ENCODE measurements at places on chromosomes 11 and 22.
A peak's percentile ranks its signal among the peaks of the same experiment; 100 is the strongest.

DNA sequence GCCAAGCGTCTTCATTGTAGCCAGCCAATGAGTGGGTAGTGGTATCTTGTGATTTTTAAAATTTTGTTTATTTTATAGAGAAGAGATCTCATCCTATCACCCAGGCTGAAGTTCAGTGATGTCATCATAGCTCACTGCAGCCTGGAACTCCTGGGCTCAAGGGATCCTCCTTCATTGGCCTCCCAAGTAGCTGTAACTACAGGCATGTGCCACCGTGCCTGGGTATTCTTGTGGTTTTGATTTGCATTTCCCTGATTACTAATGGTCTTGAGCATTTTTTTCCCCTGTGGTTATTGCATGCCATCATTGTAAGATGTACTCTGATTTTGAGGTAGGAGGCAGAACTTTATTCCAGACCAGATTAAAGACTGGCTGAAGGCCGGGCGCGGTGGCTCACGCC, 2.4 kb upstream of the DENND6B start:
- DNase-seq, result no peak

DNA sequence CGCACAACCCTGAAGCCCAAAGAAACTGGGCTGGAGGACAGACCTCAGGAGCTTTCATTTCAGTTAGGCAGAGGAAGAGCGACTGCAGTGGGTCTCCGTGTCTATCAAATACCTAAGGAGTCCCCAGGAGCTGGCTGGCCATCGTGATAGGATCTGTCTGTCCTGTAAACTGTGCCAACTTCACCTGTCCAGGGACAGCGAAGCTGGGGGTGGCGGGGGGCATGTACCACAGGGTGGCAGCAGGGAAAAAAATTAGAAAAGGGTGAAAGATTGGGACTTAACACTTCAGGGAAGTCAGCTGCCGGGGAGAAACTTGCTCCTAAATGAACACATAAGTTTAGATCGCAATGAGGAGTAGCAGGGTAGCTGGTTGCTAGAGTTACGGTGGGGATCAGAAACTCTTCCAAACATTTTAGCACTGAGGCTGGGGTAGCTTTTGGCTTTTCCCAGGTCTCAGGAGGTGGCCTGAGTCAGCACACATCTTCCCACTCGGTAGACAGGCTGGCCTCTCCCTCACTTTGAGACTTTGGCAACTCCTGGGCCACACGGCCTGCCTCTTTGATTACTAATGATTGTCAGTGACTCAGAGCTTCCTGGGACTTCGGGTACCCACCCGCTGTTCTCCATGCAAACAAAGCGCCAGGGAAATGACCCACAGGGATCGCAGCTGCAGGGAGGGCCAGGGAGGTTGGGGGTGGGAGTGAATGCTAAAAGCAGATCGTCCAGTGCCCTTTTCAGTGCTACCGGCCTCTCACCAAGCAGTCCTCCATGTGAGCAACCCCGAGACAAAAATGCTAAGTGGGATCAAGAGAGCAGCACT, 2.9 kb upstream of the MTFP1 start:
- peak; percentile 77 for DNase-seq

GRCh38 chr11:116901211-116901610, 63.8 kb upstream of the APOA1 start:
- DNase-seq, result peak; percentile 54

GRCh38 chr11:71543866-71544265, 4.4 kb upstream of the KRTAP5-9 start:
- peak; percentile 61 for DNase-seq

- no peak for DNase-seq
Observed at GRCh38 chr11:87743007-87743406, 432.2 kb downstream of the RAB38 start.

- DNase-seq, result no peak
Observed at GRCh38 chr11:26268980-26269660, 62.8 kb upstream of the ANO3 start.

GRCh38 chr22:42693763-42694683, 26.6 kb downstream of the A4GALT start:
- DNase-seq, result no peak

GRCh38 chr11:77705195-77705875, 67.7 kb upstream of the CLNS1A start:
- DNase-seq, result no peak

GRCh38 chr11:40241524-40242051, 1217.9 kb downstream of the LRRC4C start:
- no peak for DNase-seq

DNA sequence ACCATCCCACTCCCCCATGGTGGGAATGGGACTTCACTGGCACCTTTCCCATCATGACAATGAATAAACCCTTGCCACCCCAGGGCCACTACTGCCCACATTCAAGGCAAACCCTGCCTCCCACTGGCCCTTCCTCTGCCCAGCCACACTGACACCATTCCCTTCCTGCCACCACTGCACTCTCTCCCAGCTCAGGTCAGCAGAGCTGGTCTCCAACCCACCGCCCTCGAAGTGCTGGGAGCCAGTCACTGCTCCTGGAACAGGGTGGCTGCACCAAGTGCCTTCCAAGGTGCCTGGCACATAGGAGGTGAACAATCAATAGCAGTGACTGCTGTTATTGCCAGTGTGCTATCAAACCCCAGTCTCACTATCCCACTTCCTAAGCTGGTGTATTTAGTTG, 27.1 kb downstream of the PRDM10 start:
- DNase-seq, result no peak

- DNase-seq, result no peak
Observed at GRCh38 chr11:116314006-116314405, 458.8 kb downstream of the BUD13 start.

GRCh38 chr22:41564563-41564962, 3.8 kb downstream of the CSDC2 start:
- no peak for DNase-seq

DNA sequence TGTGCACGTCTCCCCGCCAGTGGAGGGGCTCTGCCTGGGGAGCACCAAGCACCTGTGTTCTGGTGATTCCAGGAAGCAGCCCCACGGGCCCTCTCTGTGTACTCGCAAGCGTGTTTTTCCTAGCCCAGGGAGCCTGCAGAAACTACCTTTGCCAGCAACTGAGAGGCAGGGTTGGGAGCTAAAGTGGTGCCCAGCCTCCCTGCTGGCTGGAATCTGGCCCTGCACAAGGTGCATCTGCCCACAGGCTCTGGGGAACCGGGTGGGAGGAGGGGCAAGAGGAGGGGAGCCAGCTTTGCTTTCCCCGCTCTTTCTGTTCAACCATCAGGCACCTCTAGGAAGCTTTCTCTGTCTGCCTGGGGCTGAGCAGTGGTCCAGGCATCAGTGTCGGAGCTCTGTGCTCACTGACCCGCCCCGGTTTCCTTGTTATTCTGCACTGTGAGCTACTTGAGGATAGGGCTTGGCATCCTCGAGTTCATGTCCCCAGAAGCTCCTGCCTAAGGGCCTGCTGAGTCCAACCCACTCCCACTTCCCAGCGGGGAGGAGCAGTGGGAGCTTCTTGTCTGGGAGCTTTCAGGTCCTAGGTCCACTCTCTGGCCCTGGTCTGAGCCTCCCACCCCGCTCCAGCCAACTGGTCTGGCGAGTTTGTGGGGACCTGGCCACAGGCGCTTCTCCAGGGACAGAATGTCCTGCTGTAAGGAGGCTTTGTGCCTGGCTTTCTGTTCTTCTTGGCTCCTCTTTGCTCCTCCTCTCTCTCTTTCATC, 14.9 kb downstream of the DAGLA start:
- DNase-seq, result no peak

DNA sequence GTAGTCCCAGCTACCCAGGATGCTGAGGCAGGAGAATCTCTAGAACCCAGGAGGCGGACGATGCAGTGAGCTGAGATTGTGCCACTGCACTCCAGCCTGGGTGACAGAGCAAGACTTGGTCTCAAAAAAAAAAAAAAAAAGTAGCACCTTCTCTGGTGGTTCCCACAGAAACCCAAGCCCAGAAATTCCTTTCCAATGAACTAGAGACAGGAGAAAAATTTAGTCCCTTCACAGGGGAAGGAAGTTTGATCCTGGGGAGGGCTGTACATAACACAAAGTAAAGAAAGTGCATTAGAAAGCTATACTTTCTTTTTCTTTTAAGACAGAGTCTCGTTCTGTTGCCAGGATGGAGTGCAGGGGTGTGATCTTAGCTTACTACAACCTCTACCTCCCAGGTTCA, 25.5 kb upstream of the APOA1 start:
- DNase-seq, result no peak

- no peak for DNase-seq
Observed at GRCh38 chr11:91163619-91164451, 941.0 kb upstream of the CHORDC1 start.

GRCh38 chr11:74679513-74679865, 51.7 kb downstream of the CHRDL2 start:
- DNase-seq, result no peak

GRCh38 chr11:31792036-31792435, 19.1 kb downstream of the PAX6 start:
- DNase-seq, result no peak

GRCh38 chr11:12195768-12196167, 85.4 kb downstream of the MICAL2 start:
- DNase-seq, result peak; percentile 30

DNA sequence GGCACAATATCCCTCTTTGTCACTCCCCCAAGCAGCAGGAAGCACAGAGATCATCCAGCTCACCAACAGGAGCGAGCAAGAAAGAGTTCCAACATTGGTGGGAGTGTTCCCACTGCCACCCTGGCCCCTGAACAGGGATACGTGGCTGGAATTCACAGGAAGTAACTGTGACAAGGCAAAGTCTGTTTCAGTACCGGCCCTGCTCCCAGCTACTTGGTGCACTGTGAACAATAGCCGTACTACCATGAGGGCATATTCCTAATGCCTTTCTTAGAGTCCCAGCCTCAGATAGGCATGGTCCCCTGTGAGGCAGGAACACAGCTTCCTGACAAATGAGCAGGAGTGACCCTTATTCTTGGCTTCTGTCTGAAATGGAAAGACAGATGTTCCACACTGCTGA, 1.8 kb upstream of the SLC37A2 start:
- no peak for DNase-seq

DNA sequence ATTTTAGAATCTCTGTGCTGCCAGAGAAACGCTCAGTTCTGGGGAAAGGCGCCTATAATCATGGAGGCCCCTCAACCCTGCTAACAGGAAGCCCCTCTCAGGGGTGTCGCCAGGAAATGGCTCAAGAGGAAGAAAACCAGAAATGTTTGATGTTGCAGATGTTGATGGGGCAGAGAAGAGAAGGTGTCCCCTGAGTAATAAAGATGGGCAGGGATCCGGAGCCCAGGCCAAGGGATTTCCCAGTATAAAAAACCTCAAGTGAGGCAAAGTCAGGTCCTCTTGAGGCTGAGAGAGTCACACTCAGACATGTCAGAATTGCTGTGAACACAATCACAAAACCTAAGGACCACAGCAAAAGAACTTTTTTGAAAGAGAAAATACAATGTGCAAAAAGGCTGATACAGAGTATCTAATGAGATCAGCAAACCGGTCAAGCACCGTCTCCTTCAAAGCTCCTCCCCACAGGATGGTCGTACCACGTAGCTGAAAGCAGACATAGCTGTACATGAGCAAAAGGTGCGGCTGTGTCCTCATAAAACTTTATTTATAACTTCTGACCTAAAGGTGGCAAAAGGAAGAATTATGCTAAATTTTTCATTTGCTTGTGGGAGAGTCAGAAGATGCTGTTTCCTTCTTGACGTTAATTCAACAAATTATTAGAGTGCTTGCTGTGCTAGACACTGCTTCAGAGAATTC, 12.2 kb downstream of the MOV10L1 start:
- DNase-seq, result peak; percentile 32

GRCh38 chr11:64908766-64909165, 8.2 kb downstream of the ATG2A start:
- DNase-seq, result no peak

DNA sequence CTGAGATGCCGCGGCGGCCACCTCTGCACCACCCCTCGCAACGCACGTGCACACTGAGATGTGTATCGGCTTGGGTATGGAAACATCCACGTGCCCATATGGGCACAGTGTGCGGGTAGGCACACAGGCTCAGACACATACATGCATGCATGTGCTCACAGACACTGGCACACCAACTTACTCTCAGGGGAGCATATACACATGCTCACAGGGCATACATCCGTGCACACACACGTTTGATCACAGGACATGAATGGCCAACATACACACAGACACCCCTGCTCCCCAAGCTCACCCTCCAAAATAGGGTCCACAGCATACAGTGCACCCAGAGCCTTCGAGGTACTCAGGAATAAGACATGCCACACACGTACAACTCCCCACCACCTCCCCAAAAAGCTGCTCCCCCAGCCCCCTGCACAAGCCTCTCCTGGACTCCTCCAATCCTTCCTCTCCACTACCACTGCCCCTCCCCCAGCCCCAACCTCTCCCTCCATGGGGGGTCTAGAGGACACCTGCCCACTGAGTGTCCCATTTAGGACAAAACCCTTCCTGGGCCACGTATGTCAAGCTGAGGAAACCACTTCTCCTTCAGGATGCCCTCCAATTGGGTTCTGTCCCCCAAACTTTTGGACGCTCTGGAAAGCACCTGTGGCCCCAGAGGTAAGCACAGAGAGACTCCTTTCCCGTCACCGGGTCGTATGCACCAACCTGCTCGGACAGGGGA, 53.1 kb downstream of the SLC22A12 start:
- DNase-seq, result no peak

- peak; percentile 81 for DNase-seq
Observed at GRCh38 chr11:121418625-121419114, 33.4 kb upstream of the SORL1 start.

- DNase-seq, result no peak
Observed at GRCh38 chr22:49948116-49948957, 12.2 kb upstream of the PIM3 start.

- DNase-seq, result peak; percentile 79
Observed at GRCh38 chr22:43228330-43228729, 41.4 kb upstream of the TTLL12 start.

GRCh38 chr22:37924386-37925065, 18.4 kb downstream of the MICALL1 start:
- no peak for DNase-seq

DNA sequence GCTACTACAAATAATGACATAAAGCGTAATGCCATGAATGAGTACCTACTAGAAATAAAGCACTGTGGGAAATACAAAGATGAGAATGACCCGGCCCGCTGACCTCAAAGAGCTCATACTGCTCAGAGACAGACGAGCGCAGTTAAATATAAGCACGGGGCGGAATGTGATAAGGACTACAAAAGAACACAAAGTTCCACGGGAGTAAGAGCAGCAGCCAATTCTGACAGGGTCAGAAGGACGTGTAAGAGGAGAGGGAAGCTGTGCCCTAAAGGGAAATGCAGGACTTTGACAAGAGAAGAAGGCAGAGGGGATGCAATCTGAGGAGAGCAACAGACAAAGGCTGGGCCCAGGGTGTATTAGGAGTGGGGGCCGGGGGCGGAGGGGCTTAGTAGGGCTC, 314.6 kb downstream of the LARGE1 start:
- no peak for DNase-seq

Measured in hematopoietic multipotent progenitor cell treated with erythropoietin and hydrocortisone succinate and interleukin-3 and kit ligand, for 6 days (in vitro differentiated cells).